ENCODE measurements at places on chromosomes 11 and 22. TPM values are rescaled to one million over a fixed set of nuclear protein-coding genes. Genes with fewer than 3 reads are reported as not detected.

DNA sequence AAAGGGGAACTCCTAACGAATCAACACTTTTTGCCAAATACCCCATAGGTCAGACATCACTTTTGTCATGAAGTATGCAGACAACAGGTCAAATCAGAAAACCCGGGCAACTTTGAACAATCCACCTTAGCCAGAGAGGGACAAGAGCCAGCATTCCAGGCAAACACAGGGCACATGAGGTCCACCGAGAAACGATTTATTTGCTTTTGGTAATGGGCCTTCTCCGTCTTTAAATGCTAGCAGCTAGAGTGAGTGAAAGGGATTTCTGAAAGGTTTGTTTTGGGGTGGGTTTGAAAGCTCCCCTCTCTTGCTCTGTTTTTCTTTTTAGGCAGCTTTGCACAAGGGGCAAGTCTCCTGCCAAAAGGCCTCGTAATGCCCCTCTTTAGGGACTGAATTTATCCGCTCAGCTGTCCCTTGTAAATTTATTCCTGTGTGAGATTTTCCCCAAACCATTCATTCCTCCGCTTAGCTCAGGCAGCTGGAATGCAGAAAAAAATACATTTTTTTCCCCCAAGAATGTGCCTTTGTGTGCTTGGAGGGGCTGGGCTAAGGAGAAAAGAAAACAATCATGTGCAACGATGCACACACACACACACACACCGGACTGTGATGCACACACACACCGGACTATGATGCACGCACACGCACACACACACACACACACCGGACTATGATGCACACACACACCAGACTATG, 196.9 kb downstream of the SNX19 start:
- H3K27ac ChIP-seq: no peak overlapping the region
- no peaks in the 10 kb centered on the region for H3K27me3 ChIP-seq
- H3K4me3 ChIP-seq: no peak overlapping the region
- no peak for DNase-seq

GRCh38 chr11:34194576-34195335, 89.3 kb downstream of the NAT10 start:
- no peak for DNase-seq
- H3K27ac ChIP-seq: peak overlapping the region; percentile 87
- peaks cover 33% of the 10 kb centered on the region for H3K4me1 ChIP-seq
- peaks cover 5% of the 10 kb centered on the region for H3K36me3 ChIP-seq
- no peak overlapping the region for H3K4me3 ChIP-seq

Gene OR51B2
- not detected for total RNA-seq

- no peaks in the 10 kb centered on the region for H3K4me1 ChIP-seq
- no peak for DNase-seq
- no peaks in the 10 kb centered on the region for H3K36me3 ChIP-seq
- H3K4me3 ChIP-seq: no peak overlapping the region
- H3K27me3 ChIP-seq: no peaks in the 10 kb centered on the region
Observed at GRCh38 chr11:83510530-83511460, 224.6 kb upstream of the CCDC90B start.

GRCh38 chr11:127521413-127521812, 520.8 kb upstream of the KIRREL3 start:
- H3K4me1 ChIP-seq: no peaks in the 10 kb centered on the region
- H3K4me3 ChIP-seq: no peak overlapping the region
- no peaks in the 10 kb centered on the region for H3K36me3 ChIP-seq
- DNase-seq: no peak
- H3K27ac ChIP-seq: no peak overlapping the region

Gene ELFN2
- total RNA-seq: not detected

Measured in thoracic aorta (tissue), 2 donors.